B cell (primary cell): ENCODE measurements at places on chromosomes 7 and 10.

DNA sequence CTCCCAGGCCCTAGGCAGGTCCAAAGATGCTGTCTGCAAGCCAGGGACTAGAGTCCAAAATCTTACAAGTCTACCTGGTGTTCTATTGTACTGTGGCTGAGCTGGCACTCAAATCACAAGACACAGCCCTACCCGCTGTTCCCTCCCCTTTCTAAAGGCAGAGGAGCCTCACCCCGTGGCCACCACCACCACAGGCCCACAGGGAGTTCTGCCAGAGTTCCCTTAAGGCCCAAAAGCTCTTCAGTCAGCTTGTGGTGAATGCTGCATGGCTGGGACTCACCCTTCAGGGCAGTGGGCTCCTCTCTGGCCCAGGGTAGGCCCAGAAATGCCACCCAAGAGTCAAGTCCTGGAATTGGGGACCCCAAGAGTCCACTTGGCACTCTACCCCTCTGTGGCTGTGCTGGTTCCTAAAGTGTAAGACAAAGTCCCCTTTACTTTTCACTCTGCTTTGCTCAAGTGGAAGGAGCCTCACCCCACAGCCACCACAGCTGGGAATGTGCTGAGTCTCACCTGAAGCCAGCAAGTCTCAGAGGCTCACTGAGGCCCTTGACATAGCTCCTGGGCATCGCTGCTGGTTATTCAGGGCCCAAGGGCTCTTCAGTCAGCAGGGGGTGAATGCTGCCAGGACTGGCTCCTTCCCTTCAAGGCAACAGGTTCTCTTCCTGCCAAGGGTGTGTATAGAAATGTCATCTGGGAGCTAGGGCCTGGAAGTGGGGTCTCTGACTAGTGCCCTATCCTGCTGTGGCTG lies 48.8 kb upstream of the PSAP start:
- peak; percentile 36 for DNase-seq

DNA sequence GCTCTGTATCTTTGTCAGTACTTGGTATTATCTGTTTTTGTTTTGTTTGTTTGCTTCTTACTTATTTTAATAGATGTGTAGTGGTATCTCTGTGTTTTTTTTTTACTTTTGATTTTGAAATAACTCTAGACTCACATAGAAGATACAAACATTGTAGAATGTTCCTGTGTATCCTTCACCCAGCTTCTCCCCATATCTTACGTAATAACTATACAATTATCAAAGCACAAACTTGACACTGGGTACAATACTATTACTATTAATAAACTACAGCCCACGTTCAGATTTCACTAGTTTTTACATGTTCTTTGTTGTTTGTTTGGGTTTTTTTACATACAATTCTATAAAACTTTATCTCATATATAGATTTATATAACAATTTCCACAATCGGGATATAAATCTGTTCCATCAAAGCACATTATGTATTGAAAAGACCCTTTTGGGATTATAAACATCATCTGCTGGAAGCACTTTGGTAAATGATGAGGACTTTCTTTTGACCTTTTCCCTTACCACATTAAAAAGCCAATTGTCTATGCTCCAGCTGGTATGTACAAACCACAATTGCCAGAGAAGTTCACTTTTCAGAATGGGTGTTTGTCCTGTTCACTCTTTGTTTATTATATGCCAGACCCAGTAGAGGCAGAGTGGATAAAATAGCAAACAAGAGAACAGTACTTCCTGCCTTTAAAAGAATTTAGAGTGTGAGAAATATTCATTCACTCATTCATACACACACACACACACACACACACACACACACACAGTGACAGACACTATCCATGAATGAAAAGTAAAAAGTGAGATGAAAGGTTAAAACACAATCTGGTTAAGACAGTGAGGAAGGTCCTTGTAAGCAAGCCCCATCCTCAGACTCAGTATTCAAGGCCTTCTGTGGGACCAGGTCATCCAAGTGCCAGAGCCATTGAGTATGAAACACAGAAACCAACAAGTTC lies 113.0 kb downstream of the SGMS1 start:
- no peak for DNase-seq

- DNase-seq: no peak
These were observed 85.1 kb upstream of the RELN start for GRCh38 chr7:104074529-104074928.

- no peak for DNase-seq
These were observed 100.6 kb upstream of the ELMO1 start for GRCh38 chr7:37549076-37549931.

- DNase-seq: no peak
These were observed 9.1 kb downstream of the PRKG1 start for GRCh38 chr10:51083356-51083853.
